ENCODE measurements at places on chromosomes 1 and 21.

DNA sequence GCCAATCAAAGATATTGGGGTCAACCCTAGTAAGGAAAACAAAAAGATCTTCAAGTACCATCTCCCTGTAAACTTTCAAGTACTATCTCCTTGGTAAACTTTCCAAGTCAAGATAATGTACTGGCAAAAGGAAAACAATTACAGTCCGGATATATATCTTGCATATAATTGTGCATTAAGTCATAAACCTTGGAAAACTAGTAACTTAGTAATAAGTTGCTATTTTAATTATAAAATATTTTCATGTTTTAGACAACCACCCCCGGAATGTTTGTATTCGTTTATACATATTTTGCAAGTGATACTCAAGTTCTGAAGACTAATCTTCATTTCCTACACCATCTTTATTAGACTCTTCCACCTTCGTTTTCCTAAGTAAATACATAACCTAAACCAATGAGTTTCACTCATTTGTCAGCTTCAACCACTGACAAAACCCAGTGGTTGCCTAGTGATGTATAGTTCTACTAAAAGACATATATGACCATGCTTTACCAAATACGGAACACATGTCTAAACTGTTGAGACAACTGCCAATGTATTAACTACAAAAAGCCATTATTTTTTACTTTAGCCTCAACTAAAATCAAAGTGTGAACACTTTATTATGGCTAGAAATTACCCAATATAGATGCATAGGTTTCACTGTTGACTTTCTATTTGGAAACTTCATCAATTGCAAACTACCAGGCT lies 1.7 kb downstream of the AKT3 start:
- DNase-seq: no peak

- no peak for DNase-seq
Measured at GRCh38 chr1:118073648-118074435, 111.2 kb downstream of the SPAG17 start.

DNA sequence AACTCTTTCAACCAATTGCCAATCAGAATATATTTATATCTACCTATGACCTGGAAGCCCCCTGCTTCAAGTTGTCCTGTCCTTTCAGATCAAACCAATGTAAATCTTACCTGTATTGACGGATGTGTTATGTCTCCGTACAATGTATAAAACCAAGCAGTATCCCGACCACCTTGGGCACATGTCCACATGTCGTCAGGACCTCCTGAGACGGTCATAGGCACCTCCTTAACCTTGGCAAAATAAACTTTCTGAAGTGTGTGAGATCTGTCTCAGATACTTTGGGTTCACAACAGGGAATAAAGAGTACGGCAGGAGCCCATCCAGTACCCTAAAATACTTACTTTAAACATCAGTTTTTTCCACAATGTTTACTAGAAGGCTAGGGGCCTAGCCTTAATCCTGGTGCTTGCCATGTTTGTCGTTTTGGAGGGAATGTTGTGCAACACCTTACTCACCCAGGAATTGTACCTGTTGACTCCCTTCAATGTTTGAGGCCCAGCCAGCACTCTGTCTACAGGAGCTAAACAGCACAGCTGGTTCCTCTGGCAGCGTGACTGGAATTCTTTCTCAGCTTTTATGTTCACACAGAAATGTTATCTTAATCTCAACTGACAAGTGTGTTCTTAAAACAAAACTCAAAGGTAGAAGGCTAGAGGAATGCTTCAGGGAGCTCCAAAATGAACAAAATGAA lies 90.8 kb upstream of the USP25 start:
- DNase-seq: no peak

- no peak for DNase-seq
Measured at GRCh38 chr1:94248956-94249688, 11.7 kb upstream of the ARHGAP29 start.

DNA sequence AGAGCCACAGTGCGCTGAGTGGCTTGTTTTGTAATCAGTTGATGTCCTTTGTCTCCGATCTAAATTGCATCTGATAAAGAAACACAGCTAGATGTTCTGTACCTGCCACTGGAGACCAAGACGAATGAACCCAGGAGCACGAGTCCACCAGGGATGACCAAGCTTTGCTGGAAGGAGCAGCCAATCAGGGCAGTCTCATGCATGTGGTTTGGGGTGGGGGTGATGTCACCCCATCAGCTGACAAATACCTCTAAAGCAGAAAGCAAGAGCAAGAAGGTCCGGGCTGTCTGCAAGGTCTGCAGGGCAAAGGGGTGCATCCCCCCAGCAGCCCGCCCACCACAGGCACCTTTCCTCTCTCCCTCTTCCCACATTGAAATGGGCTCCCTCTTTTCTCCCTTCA lies 653.8 kb downstream of the AJAP1 start:
- DNase-seq: no peak

- no peak for DNase-seq
Measured at GRCh38 chr1:63701187-63701586, 72.6 kb upstream of the ROR1 start.

DNA sequence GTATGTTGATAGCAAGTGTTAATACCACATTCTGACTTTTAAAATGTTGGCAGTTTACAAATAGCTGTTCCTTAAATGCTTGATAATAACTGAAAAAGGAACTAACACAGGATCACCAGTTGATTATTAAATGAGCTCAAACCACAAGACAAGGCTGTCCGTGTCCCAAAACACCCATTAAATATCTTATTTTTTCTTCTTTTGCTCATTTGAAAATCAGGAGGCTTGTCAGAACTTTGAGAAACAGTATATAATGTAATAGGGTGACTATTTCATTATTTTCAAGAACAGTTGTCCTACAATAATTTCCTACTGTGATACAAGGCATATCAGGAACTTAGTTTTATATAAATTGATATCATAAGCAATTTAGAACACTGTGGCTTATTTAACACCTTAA lies 2.7 kb downstream of the CDKN2C start:
- DNase-seq: no peak

- DNase-seq: no peak
Measured at GRCh38 chr1:89606227-89606980, 26.5 kb upstream of the LRRC8C start.

DNA sequence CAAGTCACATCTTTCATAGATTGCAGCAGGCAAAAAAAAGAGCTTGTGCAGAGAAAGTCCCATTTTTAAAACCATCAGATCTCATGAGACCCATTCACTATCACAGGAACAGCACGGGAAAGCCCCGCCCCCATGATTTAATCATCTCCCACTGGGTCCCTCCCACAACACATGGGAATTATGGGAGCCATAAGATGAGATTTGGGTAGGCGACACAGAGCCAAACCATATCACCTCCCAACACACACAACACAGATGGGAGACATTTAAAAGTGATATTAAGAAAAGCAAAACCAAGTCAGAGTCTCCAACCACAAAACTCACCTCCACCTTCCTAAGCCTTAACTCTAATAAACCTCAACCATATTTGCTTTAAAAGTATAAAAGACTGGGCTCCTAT lies 61.5 kb upstream of the TIAM1 start:
- DNase-seq: no peak

GRCh38 chr21:36828891-36829515 lies 130.1 kb downstream of the SIM2 start:
- no peak for DNase-seq

- no peak for DNase-seq
Measured at GRCh38 chr1:231701306-231701705, 74.7 kb downstream of the DISC1 start.

- no peak for DNase-seq
Measured at GRCh38 chr1:41713141-41713540, 205.6 kb downstream of the HIVEP3 start.

- DNase-seq: peak; percentile 39
Measured at GRCh38 chr1:226912587-226913176, 27.4 kb upstream of the COQ8A start.

DNA sequence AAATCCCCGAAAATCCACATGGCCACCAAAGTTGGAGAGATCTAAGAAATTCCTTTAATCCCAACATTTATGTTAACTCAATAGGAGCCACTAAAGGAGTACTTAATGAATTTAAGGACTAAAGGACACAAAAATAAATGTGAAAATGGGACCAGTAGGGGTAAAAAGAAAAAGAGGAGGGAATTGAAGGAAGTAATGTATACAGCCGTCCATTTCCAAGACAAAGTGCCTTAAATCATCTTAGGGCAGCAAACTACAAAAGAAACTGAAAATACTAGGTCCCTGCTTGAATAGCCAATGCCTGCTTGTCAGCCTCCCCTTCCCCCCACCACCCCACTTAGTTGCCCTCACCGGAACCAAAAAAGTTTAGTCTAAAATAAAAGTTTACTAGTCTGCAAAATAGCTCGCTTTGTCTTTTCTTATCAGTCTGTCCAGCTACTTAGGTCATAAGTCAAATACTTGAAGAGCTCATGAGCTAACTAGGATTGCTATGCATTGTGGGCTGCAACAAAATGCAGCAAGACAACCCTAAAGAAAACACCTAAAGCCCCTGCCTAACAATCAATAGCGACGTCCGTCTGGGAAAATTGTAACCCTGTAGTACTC lies 66.3 kb upstream of the TLR5 start:
- DNase-seq: no peak

GRCh38 chr1:65147424-65148177 lies 402 bp upstream of the AK4 start:
- DNase-seq: no peak

- DNase-seq: no peak
Measured at GRCh38 chr1:217418269-217419193, 212.4 kb downstream of the GPATCH2 start.

DNA sequence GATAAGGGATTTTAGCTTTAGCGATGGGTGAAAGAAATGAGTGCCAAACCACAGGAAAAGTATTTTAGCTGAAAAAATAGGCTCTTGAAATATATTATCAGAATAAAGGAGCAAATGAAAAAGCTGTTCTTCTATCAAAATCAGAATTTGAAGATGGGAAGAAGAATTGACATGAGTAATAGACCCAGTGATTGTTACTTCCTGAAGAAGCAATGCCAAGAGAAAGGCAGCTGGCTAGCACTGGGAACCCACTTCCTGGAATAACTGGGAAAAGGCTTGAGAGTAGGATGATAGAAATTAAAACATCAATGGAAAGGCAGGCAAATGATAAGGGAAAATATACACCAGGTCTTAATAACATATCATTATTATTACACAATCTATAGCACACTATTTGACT lies 29.9 kb upstream of the LYPLAL1 start:
- DNase-seq: no peak

GRCh38 chr1:53385276-53386225 lies 57.7 kb upstream of the LRP8 start:
- no peak for DNase-seq

DNA sequence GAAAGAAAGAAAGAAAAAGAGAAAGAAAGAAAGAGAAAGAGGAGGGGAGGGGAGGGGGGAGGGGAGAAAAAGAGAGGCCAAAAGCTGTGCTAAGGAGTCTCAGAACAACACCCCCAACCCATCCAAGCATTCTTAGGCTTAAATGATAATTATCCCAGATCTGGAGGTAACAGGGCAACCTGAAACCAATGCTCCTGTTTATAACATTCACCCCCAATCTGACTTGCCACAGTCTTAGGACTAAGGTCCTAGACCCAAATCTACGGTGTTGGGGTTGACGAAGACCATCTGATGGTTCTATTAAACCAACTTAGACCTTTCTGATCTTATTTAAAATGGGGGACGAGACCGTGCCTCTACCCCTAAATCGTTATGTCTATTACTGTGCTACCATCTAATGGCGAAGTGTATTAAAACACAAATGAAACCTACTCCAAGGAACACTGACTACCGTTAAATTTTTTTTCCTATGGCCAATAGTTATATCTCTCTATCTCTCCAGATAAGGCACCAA lies 119.3 kb upstream of the CDC42BPA start:
- DNase-seq: peak; percentile 17

GRCh38 chr1:183936791-183937190 lies 100.7 kb downstream of the COLGALT2 start:
- no peak for DNase-seq

DNA sequence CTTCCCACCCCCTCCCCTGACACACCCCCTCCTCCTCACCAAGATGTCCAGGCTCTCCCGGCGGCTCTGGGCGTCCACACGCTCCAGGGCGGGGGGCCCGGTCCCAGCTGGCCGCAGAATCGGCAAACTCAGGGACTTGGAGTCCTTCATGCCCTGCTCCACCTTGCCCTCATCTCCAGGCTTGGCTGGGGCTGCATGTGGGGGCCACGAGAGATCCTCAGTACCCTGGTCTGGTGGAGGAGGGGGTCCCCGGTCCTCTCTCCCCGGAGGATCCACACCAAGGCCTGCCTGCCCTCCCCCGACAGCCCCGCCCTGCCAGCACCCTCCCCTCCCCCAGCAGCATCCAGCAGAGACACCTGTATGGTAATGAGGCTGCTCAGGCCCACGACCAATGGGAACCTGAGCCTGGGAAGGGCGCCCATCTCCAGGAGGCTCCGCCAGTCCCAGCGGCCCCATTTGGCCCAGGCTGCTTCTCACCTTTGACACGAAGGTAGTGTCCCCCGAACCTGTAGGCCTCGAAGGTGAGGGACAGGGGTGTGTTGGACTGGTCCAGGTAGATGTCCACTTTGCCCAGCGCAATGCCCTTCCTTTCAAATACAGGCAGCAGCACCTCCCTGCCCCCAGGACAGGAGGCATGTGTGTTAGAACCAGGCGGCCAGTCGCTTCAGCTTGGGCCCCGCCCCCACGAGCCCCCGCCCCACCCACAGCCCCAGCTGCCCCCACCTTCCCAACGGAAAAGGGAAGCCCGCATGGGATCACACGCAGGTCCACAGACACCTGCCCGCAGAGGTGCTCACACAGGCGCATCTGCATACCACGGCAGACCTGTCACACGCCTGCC lies 8.2 kb upstream of the TNFRSF25 start:
- no peak for DNase-seq

DNA sequence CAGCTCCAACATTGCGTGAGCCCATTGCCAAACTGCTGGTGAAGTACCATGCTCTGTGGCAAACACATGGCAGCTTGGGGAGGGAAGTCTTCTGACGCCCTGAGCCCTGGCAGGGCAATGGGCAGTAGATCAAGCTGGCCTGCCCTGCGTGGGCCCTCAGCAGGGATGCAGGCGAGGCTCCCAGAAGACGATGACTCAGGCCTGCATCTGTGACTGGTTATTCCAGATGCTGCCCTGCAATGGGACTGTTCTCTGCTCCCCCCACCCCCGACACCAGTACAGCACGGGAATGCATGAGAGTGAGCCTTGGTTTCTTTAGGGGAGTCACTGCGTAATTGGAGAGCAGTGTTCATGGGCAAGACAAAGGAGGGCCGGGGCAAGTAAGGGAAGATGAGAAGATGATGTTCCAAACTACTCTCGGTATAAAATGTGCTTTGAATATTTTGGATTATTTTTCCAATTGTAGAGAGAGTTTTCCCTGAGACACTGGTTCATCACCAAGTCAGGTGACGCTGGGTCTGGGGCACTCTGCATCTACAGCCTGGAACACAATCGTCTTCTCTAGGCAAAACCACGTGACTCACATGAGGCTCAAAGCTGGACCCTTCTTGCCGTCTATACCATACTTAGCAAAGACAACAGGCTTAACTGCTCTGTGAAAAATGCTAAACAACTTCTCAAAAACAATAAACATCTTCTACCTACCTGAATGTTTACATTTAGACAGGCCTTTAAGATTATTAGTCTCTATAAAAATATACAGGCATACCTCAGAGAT lies 9.0 kb upstream of the C1orf198 start:
- no peak for DNase-seq
